A549 treated with dexamethasone at 1 μM for 4 hours (cell line): ENCODE measurements at places on chromosomes 12 and 14. TPM values are rescaled to one million over a fixed set of nuclear protein-coding genes. Genes with fewer than 3 reads are reported as not detected.

G2E3 gene
- total RNA-seq = 10.8 to 19.8 TPM (median 16.8 TPM) in 5 replicates

RABGGTA gene
- 13.5 to 15.8 TPM (median 14.7 TPM) in 5 replicates for total RNA-seq

GLI1 gene
- total RNA-seq = 4.5 to 7.8 TPM (median 5.9 TPM) in 5 replicates

GPR33 gene
- not detected in 5 replicates for total RNA-seq

FOXM1 gene
- 80.9 to 104 TPM (median 102 TPM) in 5 replicates for total RNA-seq

PLCZ1 gene
- total RNA-seq = not detected in 5 replicates
